CD4-positive, alpha-beta T cell treated with Interleukin-15 for 4 hours (primary cell): ENCODE measurements at places on chromosomes 1 and 21.

DNA sequence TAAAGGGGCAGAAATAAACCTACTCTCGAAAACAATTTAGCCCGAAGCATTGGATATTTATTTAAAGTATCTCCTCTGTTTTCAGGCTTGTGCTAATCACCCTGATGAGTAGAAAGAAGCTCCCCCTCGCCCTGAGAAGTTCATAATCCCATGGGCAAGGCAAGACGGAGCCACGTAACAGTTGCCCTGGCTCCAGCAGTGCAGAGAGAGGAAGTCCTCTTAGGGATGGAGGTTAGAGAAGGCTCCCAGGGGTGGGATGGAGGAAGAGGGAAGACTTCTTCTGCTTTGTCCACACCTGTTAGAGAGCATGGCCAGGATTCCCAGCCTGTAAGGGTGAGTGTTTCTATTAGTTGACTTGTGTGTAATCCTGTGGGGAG, 3.4 kb upstream of the GPR25 start:
- DNase-seq: no peak

DNA sequence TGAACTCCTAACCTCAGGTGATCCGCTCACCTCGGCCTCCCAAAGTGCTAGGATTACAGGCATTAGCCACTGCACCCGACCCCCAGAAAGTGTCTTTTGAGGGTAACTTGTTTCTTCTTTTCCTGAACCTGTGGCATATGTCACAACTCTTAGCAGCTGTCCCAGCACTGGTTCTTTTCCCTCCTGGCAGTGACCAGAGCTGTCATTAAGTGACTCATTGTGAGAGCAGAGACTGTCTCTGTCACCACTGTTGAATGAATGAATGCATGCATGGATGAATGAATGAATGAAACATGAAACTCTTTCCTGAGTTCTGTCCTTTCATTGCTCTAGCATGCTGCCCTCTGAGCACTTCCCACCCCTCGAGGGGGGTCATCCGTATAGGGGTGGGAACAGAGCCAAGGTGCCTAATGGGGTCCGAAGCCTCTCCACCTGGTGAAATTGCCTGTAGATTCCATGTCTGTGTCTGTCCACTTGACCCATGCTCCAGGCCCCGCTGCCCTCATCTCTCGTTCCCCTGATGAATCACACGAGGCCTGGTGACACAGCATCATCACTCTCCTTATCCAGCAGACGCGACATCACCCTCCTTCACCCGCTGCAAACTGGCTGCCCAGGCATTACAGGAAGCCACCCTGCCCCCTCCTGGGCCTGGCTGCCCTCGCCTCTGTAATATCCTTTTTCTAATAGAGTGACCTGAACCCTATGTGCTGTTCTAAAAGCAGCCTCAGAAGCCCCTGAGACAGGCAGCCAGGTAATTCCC, 75.0 kb downstream of the IGSF21 start:
- DNase-seq: no peak

GRCh38 chr21:33259995-33260394, 6.2 kb upstream of the IL10RB start:
- DNase-seq: no peak

DNA sequence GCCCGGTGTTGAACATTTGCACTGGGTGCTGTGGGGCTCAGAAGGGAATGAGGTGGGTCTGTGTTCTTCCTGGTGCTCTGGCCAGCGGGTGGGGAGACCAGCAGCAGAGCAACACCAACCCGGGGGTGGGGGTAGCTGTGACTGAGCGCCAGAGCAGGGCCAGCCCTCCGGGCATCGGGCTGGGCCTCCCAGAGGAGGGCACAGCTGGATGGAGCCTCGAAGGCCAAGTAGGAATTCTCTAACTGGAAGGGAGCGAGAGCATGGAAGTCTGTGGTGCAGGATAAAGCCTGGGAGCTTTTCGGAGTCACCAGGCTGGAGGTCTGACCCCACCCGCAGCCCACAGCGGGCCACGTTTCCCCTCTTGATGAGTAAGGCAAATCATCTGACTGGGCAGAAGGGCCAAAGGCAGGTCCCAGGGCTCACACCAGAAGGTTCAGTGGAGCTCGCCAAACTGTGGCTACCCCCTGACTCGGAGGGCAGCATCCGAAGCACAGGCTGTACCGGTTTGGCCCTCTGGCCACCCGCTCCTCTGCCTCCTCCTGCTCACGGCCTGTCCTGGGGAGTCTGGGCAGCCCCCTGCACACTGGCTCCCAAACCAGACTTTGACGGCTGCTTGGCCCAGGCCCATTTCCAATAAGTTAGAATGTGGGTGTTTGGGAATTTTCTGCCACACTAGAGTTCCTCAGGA, 18.8 kb downstream of the SLC1A7 start:
- no peak for DNase-seq

DNA sequence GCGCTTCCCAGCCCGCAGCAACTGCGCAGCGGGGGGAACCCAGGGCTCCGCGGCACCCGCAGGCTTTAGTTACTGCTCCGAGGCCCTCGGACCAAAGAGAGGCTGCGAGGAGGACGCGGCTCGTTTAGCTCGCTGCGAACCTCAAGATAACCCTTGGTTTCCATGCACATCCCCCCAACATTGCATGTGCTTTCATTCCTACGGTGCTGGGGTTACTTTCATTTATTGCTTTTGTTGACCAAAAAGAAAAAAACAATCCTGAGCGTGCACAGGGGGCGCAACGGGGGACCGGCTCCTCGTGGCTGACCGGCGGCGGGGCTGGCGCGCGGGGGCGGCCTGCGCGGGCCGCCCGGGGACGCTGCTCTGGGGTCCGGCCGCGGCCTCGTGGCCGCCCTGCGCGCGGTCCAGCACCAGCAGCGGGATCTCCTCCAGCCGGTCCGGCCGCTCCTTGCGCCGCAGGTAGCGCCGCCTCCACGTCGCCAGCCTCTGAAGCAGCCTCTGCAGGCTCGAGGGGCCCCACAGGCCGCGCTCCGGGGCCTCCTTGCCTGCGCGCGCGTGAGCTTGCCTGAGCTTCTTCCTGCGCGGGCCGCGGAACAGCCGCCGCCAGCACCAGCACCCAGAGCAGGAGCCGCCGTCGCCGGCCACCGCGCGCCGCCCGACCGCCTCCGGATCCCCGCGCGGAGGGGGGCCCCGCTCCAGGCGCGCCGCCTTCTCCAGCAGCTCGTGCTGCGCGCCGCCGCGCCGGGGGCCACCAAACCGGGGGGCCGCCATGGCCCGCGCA, 77.4 kb downstream of the DESI2 start:
- DNase-seq: no peak

GRCh38 chr1:33111965-33112364, 31.0 kb downstream of the AZIN2 start:
- no peak for DNase-seq

- no peak for DNase-seq
Observed at GRCh38 chr1:147591261-147591891, 50.1 kb downstream of the BCL9 start.

- DNase-seq: no peak
Observed at GRCh38 chr1:206074839-206075238, 21.9 kb downstream of the RHEX start.

DNA sequence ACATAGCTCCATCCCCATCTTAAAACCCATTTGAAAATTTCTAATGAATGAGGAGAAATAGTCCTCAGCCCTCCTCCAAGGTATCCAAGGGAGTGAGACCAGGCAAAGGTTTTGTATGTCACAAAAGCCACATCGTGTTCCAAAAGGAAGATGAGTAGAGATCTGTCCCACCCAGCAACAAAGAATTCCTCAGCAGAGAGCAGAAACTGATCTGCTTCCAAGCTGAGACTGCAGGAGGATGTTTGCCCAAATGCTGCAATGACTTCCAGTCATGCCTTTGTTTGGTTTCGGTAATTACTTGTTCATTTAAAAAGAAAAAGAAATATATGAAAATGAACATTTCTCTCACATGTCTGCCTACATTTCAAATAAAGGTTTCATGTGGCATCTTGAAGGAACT, 186.9 kb downstream of the SETD4 start:
- DNase-seq: no peak

DNA sequence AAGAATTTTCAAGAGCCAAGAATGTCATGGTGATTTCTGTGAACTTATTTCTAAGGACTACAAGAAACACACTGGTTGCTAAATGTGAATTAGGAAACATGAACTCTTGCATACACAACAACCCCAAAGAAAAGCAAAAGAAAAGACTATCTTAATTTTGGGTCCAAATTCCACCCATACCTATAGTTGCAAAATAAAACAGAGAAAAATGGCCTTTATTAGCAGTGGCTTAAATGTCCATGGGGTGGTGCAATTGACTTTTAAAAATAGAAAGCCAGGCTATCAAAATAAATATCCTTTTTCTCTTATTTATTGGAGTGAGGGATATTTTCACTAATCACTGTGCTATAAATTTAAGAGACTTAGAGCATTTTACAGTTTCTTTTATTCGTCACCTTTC, 80.9 kb upstream of the DPYD start:
- no peak for DNase-seq

DNA sequence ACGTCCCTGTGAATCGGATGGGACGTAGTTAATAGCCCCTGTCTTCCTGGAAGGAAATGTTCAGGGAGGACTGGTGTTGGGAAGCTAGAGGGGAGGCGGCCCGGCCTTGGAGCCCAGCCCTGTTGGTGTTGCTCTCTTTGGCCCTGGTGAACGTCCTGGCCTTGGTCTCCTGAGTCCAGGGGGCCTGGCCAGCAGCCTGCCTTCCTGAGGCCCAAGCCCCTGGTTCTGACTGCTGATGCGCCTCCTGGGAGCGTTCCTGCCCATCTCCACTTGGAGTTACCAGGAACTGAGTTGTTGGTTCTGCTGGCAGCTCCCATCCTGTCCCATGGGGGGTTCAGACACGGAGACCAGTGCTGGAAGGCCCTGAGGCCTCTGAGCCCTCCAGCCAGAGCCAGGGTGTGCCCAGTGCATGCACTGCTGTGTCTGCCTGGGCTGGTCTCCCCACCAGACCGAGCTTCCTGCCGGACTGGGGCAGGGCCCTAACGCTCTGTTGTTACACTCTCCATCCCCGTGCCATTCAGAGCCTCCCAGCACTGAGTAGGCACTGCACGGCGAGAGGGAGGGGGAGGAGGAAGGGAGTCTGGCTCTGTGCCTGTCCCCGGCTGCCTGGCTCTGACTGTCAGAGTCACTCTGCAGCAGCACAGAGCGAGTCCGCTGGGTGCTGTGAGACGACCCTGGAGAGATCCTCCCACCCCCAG, 382.5 kb upstream of the VAMP3 start:
- no peak for DNase-seq

DNA sequence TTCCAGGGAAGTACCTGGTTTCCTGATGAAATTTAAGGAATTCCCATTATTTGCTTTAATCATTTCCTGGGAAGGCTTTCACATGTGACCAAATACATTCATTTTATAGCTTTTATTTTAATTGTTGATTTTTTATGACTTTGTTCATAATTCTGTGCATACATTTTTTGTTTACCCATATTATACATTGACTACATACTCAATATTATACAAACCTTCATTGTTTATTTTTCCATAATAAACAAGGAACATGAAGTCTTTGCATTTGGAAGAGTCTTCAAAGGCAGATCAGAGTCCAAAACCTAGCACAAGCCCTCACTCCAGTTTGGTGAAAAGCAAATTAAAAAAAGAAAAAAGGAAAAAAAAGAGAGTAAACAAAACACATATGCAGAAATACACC, 218.3 kb upstream of the NRIP1 start:
- no peak for DNase-seq

DNA sequence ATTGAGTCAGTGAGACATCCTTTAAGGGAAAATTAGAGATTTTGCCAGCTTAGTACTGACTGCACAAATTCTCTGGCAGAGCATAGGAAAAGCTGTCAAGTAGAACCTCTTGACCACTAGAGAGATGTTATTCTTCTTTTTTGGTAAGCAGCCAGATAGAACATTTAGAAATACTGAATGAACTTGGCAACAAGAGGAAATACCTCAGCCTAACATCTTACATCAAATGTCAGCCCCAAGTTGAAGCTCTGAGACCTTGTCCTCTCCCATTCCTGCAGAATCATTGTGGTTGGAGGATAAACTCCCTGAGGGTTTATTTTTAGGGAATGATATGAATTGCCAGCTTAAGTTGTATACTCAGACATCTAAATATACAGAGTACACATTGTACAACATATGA, 53.5 kb downstream of the MIGA1 start:
- DNase-seq: no peak

- no peak for DNase-seq
Observed at GRCh38 chr1:6046279-6046678, 591 bp downstream of the KCNAB2 start.

GRCh38 chr1:245512181-245512888, 357.6 kb downstream of the KIF26B start:
- DNase-seq: no peak

- DNase-seq: peak; percentile 44
Observed at GRCh38 chr1:31010086-31010989, 55.2 kb downstream of the PUM1 start.

GRCh38 chr1:26686795-26687194, 9.0 kb upstream of the ARID1A start:
- DNase-seq: no peak

DNA sequence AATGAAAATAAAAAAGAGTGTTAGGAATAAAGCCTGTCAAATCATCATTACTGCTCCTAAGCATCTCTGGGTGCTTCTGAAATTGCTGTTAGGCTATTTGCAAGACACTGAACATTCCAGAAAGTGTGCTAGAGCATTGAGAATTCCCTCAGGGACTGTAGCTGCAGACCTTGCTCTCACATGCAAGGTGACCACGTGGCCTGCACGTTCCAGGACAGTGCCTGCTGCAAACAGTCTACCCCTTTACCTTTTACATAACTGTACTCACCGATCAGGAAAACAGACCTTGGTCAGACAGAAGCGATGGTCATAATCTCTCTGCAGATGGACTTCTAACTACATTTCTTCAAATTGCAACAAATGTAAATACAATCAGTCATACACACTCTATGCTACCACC, 164.5 kb downstream of the PSMG1 start:
- no peak for DNase-seq

DNA sequence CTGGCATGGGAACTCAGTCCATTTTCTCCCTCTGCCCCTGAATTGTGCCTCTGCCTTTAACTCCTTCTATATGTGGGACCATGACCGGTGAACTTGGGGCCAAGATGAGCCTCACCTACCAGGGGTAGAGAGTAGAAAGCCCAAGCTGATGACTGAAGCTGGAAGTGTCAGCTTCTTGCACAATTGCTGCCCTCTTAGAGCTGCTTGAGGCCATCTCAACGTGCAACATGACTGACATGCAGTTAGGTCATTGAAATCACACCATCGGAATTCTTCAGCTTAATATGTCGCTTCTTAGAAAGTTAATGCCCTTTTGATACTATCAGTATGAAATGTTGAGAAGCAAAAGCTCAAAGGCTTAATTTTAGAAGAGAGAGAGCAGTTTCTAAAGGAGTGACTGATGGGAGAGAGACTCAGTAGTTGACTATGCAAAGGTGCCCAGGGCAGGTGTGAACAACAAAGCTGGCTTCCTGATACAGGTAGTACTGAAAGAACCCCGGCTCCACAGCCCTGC, 89.4 kb upstream of the UBE2U start:
- DNase-seq: no peak

GRCh38 chr1:228825041-228825440, 89.8 kb downstream of the RHOU start:
- no peak for DNase-seq

- DNase-seq: no peak
Observed at GRCh38 chr1:232308616-232309015, 321.3 kb downstream of the SIPA1L2 start.
